RCC 7860 (cell line): ENCODE measurements at places on chromosomes 12 and 14.
A peak's percentile ranks its signal among the peaks of the same experiment; 100 is the strongest.

GRCh38 chr12:64323006-64323405, 67.6 kb downstream of the C12orf56 start:
- DNase-seq = no peak

DNA sequence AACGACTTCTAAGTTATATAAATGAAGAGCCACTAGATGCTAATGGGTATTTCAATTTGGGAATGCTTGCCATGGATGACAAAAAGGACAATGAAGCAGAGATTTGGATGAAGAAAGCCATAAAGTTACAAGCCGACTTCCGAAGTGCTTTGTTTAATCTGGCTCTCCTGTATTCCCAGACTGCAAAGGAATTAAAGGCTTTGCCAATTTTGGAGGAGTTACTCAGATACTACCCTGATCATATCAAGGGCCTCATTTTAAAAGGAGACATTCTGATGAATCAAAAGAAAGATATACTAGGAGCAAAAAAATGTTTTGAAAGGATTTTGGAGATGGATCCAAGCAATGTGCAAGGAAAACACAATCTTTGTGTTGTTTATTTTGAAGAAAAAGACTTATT, 52.8 kb downstream of the TMTC3 start:
- no peak for DNase-seq

DNA sequence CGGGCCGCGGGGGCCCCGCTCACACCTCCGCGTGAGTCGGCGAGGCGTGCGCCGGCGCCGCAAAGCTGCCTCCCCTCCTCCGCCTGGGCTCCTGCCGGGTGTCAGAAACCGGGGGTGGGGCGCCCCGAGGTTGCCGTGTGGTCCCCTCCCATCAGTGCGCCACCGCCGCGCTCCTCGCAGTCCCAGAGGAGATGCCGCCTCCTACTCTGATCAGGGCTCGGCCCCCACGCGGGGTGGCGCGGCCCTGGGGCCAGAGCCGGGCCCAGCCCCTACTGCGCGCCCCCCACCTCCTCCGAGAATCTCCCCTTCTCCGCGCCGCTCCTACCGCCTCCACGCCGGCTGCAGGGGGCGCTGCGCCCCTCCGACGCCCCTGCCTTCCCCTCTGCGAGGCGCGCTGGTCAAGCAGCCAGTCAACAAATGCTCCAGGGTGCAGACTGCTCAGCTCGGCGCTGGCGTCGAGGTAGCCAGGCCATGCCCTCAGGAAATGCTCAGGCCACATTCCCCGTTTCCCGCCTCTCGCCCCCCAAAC, 467 bp upstream of the JAG2 start:
- DNase-seq = no peak

GRCh38 chr14:98404811-98405210, 867.2 kb downstream of the BCL11B start:
- DNase-seq = no peak

DNA sequence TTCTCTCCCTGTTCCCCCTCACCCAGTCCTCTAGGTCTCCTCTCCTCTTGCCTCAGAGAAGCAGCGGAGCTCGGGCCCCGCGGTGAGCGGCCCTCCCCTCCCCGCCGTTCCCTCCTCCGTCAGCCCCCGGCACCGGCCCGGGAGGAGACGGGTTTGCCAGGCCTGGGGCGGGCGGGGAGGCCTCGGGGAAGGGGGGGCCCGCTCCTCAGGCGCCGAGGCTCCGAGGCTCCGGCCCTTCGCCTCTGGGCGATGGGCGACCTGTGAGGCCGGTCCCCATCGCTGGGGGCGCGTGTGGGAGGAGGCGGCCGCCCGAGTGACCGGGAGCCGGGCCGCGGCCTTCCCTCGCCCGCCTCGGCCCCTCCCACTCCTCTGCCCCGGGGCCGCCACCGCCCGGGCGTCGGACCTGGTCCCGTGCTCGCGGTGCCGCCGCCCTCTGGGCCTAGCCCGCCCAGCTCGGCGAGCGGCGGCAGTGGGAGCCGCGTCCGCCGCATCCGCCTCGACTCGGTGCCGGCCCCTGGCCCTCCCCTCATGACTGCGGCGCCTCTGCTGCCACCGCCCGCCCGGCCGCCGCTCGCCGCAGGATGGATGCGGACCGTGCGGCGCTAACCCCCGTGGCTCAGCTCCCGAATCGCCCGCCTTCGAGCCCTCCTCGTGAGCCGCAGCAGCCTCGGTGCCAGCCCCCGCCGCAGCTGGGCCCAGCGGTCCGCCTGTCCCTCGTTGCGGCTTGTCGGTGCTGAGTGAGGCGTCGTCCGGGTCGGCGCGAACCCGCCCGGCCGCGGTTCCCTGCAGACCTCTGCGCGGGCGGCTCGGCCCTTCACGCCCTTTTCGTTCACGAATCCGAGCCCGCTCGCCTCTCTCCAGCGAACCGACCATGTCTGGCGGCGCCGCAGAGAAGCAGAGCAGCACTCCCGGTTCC, 574 bp downstream of the WNK1 start:
- no peak for DNase-seq

- DNase-seq = no peak
Measured at GRCh38 chr14:77323571-77323970, 2.7 kb downstream of the GSTZ1 start.

GRCh38 chr14:38420048-38420447, 164.2 kb upstream of the CLEC14A start:
- no peak for DNase-seq

- DNase-seq = peak; percentile 33
Measured at GRCh38 chr12:50221228-50222008, 54.2 kb upstream of the CERS5 start.

DNA sequence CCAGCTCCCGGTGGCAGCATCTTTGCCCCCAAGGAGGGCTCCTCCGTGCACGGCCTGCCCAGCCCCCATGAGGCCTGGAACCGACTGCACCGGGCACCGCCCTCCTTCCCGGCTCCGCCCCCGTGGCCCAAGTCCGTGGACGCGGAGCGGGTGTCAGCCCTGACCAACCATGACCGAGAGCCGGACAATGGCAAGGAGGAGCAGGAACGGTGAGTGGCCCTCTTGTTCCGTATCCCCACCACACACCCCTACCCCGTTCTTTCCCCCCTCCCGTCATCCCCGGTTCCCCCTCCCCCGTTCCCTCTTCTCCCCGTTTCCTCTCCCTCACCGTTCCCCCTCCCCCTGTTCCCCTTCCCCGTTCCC, 28.3 kb downstream of the LRCOL1 start:
- DNase-seq = no peak

DNA sequence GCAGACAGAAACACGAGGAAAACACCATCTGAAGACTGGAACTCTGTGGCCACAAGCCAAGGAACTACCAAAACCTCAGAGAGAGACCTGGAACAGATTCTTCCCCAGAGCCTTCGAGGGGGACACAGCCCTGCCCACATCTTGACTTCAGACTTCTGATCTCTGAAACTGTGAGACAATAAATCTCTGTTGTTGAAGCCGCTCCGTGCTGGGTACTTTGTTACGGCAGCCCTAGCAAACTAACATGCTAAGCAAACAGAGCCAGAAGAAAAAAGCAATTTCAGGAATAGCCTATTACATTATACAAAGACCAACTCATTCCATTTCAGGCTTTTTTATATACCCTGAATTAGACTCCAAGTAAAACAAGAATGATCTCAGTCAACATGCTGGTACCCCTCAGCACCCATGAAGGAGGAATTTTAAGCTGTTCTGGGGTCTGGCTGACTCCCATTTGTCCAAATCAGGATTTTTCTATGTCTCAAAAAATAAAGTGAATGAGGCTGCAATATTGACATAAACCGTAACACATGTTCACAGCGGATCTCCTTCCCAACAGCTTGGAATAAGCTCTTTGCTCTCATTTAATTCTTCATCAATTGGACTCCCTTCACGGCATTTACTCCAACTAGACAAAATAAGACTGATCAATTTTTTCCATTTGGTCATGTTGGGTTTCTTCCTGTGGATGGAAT, 190.1 kb downstream of the FOXN3 start:
- DNase-seq = no peak

DNA sequence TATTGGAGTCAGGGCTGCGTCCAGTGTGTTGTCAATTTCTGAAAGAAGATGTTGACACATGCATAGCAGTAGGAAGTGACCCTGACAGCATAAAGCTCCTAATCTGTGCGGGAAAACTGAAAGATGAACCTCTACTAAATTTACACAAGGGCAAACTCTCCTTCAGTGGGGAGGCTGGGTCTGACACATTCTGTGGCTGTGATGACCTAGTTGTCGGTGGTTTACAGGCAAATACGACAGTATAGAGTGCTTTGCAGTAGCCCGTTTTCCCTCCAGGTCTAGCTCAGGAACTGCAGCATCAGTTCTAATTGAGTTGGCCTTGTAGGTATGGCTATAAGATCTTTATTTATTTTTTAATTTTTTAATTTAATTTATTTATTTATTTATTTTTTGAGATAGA, 14.8 kb upstream of the GABARAPL1 start:
- no peak for DNase-seq

GRCh38 chr12:122518908-122519307, 7.8 kb downstream of the RSRC2 start:
- no peak for DNase-seq

- no peak for DNase-seq
Measured at GRCh38 chr14:58428118-58428683, 682 bp downstream of the KIAA0586 start.

GRCh38 chr14:95328729-95329503, 9.2 kb upstream of the CLMN start:
- DNase-seq = no peak

DNA sequence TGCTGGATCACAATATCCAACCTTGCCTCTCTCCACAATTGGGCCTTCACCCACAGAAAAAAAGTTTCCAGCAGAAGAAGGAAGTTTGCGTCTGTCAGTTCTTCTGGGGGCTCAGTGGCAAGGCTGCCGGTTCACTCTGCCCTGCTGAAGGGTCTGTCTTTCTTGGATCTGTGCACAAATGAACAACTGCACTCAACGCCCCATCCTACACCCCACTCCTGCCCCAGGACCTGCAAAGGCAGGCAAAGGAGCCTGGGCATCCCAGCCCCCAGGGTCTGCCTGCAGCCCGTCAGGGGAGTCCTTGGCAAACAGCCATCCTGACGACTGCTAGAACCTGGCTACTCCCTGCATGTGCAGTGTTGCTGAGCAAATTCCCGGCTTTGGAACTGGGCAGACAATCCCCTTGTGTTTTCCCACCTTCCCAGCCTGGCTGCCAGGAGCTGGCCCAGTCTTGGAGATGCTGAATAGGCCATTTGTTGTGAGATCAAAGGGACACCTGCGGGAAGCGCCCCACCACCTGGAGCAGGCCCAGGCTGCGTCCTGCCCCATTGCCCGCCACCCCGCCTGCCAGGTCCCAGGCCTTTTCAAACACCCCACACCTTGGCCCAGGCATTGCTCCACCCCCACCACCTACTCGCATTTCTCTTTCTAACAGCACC, 311.9 kb downstream of the BCL11B start:
- DNase-seq = no peak

GRCh38 chr12:91189516-91189915, 6.9 kb upstream of the DCN start:
- DNase-seq = no peak

DNA sequence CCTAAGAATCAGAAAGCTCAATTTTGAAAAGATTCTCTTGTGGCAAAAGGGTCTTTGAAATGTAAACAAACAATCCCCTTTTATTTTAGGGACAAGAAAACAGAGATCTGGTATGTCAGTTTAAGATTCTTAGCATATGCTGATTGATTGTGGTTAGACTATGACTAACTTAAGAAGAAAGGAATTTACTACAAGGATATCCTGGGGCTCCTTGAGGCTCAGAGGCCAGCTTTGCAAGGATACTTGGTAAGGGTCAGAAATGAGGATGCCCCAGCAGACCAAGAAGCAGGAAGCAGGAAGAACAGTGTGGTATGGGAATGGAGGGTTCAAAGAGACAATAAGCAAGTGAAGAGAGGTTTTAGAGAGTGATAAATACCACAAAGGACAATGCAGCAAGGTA, 474.6 kb downstream of the ETNK1 start:
- no peak for DNase-seq

DNA sequence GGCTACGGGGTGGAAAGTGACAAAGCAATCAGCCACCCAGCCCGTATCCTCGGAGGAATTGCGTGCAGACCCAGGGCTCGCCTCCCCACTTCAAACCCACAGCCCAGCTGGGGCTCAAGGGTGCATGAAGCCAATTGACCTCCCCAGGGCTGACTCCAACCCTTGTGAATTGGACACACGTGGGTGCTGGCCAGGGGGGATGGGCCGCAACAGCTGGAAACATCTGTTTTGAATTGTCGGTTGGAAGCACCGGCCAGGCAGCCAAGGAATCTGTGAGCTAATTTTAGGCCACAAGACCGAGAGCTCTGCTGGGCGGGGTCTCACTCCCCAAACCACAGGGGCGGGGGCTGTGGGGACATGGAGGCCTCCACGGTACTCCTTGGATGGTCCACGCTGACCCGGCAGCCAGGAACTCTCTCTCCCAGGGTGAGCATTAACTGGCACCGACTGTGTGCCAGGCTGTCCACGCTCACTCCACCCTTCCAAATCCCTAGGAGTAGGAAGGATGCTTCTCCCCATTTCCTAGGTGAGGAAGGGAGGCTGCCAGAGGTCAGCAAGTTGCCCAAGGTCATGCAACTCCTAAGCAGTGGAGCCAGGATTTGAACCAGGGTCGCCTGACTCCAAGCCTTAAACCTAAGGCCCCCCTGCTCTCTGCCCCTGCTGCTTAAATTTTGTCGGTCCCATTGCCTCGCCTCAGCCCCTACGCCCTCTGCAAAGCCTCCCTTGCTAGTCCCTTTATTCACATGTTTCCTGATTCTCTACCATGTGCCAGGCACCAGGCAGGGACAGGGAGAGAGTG, 11.9 kb upstream of the TMEM119 start:
- no peak for DNase-seq

DNA sequence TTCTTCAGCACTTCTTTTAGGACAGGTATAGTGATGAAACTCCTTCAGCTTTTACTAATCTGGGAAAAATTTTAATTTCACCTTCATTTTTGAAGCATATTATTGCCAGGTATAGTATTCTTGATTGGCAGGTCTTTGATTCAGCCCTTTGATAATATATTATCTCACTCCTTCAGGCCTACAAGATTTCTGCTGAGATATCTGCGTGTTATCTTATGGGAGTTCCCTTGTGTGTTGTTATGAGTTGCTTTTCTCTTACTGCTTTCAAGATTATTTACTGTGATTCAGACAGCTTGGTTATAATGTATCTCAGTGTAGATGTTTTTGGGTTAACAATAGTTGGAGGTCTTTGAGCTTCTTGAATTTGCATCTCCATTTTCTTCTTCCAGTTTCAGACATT, 87.4 kb downstream of the ATF7IP start:
- no peak for DNase-seq

DNA sequence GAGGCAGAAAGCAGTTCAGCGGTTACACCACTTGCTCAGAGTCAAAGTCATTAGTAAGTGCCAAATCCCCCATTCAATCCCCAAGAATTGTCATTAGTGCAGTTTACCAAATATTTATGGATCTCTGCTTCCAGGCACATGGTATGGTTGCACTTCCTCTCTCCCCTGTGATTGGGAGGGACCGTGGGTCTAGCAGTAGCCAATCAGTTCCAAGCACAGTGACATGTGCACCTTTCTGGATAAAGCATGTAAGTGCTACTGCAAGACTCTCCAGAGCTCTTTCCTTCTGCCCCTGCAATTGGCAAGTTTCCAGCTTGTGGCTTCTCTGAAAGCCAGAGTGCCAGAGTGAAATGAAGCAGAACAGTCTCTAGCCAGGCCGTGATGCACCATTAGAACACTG, 85.3 kb upstream of the FLRT2 start:
- peak; percentile 78 for DNase-seq

- no peak for DNase-seq
Measured at GRCh38 chr12:132224484-132224883, 80.2 kb downstream of the NOC4L start.

- no peak for DNase-seq
Measured at GRCh38 chr14:23569443-23570151, 2.0 kb upstream of the AP1G2 start.

- DNase-seq = no peak
Measured at GRCh38 chr14:93895023-93895604, 32.0 kb upstream of the FAM181A start.
